ENCODE measurements at places on chromosomes 5 and 9.

DNA sequence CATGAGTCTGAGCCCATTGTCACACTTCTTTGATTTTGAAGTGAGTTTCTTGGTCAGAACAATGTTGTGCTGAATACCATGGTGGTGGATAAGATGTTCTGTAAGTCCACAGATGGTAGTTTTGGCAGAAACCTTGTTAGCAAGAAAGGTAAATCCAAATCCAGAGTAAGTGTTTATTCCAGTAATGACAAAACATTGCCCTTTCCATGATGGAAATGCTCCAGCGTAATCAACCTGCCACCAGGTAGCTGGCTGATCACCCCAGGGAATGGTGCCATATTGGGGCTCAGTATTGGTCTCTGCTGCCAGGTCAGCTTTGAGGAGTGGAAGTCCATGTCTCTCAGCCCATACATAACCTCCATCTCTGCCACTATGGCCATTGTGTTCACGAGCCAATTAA, 54.7 kb upstream of the DAPK1 start:
- DNase-seq, result no peak

GRCh38 chr9:36974731-36975130, 59.3 kb downstream of the PAX5 start:
- DNase-seq, result no peak

DNA sequence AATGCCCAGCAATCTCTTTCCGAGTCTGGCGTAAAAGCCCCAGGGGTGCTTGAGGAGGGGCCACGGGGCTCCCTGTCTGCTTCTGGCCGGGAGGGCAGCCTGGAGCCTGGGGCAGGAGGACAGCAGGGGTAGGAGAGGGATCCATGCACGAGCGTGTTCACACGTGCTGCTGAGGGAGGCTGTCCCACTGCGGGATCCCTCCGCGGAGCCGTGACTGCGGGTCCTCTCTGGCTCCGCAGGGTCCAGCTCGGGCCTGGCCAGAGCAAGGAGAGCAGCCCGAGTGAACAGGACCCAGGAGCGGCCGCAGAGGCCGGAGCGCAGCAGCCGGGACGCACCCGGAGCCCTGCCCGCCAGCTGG, 78.4 kb downstream of the ZNF354C start:
- no peak for DNase-seq

GRCh38 chr5:134577022-134577795, 51.7 kb downstream of the JADE2 start:
- no peak for DNase-seq

GRCh38 chr5:25974451-25974850, 1063.9 kb downstream of the CDH9 start:
- DNase-seq, result no peak

GRCh38 chr9:69380301-69380700, 55.3 kb downstream of the ENTREP1 start:
- no peak for DNase-seq

GRCh38 chr5:64637144-64637543, 53.2 kb upstream of the SHISAL2B start:
- no peak for DNase-seq

DNA sequence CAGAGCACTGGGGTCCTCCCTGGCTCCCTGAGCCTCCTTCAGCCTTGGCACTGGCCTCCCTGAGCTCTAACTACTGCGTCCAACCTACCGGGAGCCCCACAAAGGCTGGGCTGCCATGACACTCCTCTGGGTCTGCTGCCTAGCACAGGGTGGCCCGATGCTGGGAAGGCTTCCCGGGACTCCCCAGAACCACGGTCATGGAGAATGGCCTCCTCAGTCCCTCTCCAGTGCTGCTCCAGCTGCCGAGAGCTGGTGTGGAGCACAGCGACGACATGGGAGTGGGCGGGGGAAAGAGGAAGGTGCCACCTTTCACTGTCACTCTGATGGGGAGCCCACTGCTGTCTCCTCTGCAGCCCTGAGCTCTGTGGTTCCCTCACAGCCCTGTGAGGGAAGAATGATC, 61.5 kb upstream of the RNF130 start:
- no peak for DNase-seq

DNA sequence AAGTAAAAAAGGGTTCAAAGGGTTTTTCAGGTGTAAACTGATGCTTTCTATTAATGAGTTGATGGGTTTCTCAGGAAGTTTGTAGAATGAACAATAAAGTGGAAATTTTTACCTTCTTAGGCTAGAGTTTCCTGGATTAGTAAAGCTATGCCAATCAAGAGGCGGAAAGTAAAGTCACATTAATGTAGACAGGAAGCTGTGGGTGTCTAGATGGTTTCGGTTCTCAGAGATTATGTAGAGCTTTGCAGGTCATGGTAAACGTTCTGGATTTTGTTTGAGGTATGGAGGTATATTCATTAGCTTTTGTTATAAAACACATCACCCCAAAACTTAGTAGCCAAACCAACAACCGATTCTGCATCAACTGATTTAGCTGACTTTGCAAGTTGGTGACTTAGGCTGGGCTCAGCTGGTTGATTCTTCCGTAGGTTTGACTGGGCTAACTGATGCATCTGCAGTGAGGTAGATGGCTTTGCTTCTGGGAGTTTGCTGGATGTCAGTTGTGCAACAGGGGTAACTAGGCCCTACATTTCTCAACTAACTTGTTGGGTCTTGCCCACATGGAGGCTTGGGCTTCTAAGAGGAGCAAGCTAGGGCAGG, 273.8 kb downstream of the MSX2 start:
- DNase-seq, result no peak

- DNase-seq, result no peak
Observed at GRCh38 chr9:136764301-136764891, at the start of gene LCN15. TSS of gene LCN15 (minus strand) at chr9:136764518. CDS start at chr9:136764488, 30 bp downstream.

GRCh38 chr5:177390363-177391300, 6.4 kb downstream of the SLC34A1 start:
- DNase-seq, result peak; percentile 90

- DNase-seq, result no peak
Observed at GRCh38 chr5:35229076-35230037, 930 bp downstream of the PRLR start.

GRCh38 chr5:157369507-157369906, 90.5 kb upstream of the NIPAL4 start:
- DNase-seq, result no peak

GRCh38 chr5:72288924-72289323, 31.1 kb downstream of the MRPS27 start:
- DNase-seq, result no peak

Data from CD4-positive, alpha-beta T cell treated with Interleukin-21 for 1 hour (primary cell).